ENCODE measurements at places on chromosomes 3 and 15.

DNA sequence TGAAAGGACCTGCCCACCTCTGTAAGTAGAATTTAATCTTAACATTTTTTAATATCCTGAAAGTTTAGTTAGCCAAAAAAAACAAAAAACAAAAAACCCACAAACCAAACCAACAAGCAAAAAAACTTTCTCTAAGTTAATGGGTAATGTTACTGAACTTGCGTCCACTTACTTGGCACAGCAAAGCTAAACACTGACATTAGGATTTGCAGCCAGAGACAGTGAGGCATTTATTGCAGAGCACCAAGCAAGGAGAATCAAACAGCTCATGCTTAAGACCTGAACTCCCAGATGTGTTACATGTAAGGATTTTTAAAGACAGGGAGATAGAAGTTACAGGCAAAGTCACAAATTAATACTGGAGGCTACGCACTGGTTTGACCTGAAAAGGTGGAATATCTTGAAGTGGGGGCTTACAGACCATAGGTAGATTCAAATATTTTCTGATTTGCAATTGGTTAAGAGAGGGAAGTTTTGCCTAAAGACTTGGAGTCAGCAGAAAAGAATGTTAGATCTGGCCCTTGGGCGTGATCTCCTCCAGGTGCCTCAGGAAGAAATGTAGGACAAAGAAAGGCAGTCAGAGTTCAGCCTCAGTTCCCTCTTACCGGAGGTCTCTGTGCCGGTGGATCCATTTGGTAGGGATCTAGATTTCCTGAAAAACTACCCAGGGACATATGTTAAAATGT, 205.0 kb downstream of the ADAMTSL3 start:
- no peak for DNase-seq

DNA sequence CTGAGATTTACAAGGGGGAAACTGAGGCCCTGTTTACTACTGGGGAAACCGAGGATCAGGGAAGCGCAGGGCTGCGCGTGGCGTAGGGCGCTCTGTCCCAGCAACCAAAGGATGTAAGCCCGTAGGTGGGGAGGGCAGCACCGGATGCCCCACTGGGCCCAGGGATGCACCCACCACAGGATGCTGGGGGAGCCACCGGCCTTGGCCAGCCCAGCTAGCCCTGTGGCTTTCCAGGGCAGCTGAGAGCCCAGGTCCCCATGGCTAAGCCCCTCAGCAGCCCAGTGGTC, 33.4 kb downstream of the RPN1 start:
- no peak for DNase-seq

DNA sequence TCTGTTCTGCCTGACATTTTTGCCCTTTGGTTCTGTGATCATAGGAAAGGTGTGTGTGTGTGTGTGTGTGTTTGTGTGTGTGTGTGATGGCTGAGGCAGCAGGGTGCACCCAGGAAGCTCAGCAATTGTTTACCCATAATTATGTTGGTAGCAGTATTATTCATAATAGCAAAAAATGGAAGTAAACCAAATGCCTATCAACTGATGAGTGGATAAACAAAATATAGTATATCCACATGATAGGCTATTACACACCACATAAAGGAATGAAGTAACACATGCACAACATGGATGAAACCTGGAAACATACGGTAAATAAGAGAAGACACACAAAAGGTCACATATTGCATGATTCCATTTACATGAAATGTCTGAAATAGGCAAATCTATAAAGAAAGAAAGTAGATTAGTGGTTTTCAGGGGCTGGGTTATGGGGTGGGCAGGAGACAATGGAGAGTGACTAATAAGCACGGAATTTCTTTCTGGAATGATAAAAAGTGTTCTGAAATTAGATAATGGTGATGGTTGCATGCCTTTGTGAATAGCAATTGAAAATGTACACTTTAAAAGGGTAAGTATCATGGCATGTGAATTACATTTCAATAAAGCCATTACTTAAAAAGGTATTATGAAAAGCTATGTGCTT, 167.2 kb downstream of the POLR2M start:
- no peak for DNase-seq

DNA sequence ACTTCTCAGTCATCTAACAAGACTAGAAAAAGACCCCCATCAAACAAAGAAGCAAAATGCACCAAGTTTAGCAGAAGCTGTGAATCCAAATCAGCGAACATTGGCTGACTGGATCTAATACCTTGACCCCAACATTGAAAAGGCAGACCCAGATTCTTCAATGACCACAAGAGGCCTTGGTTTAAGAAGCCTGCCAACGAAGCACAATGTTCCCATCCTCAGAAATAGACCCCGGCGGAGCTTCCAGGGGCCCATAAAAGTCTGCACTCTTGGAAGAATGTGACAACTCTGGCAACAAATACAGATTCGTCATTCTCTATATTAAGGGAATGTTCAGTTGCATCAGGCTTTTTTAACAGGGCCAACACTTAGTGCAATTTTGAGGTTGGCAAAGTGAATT, 112.8 kb upstream of the BCL6 start:
- no peak for DNase-seq

DNA sequence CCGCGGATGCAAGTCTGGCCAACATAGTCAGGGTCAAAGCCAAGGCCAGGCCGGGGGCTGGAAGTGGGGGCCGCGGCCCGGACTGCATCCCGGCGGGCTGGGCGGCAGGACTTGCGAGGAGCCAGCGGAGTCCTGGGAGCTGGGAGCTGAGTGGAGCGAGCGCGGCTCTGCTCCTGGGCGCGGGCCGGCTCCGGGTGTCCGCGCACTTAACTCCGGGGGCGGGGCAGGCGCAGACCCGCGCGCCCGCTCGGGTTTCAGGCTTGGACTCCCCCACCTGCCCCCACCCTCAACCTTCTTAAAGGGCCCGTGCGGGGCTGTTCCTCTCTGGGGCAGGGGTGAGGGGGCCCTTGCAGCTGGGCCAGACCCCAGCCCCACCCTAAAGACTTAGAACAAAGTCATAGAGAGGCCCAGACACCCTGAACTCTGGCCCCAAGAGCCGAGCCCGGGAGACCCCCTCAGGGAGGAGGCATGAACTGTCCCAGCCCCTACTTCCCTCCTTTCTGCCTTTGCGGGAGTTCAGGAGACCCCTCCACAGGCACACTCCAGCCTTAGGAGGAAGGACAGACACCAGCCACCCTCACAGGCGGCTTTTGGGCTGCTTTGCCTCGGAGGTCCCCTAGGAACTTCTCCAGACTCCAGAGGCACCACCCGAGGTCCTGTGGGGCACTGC, at the start of gene CSPG4:
Gene CSPG4, minus strand, starts transcription at position 181 of the 670 bp plus-strand sequence. Its CDS starts 93 bp downstream, at position 88.
- no peak for DNase-seq

- DNase-seq: no peak
Observed at GRCh38 chr15:79539401-79539800, 107.3 kb downstream of the MINAR1 start.

DNA sequence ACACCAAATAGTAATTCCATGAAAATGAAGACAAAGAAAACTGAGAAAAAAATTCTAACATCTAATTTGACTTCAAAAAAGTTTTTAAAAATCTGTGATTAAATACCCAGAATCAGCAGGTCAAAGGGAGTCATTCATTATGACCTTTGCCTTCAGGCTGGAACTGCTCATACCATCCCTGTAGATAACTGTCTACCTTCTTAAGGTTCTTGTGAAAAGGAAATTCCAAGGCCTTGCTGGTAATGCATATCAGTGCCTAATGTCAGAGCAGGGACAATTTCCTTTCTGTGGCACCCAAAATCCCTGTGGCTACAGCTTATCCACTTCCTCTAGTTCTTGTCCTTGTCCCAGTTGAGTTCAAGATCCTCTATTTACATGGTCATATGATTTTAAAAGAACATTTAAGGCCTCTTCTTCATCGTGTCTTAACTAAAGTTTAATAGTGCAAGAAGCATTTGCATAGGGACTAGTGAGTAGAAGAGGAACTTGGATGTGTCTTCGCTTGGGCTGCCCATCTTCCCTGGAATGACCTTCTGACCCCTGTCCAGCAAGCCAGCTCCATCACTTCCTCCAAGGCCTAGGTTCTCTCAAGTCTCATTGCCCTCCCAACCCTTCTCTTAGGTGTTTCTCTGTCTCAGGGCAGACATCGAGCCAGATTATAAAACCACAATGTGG, 8.7 kb upstream of the PLCL2 start:
- no peak for DNase-seq

GRCh38 chr15:69145694-69146492, 14.5 kb upstream of the GLCE start:
- DNase-seq: no peak

- no peak for DNase-seq
Observed at GRCh38 chr3:137259701-137260100, 301.9 kb downstream of the IL20RB start.

DNA sequence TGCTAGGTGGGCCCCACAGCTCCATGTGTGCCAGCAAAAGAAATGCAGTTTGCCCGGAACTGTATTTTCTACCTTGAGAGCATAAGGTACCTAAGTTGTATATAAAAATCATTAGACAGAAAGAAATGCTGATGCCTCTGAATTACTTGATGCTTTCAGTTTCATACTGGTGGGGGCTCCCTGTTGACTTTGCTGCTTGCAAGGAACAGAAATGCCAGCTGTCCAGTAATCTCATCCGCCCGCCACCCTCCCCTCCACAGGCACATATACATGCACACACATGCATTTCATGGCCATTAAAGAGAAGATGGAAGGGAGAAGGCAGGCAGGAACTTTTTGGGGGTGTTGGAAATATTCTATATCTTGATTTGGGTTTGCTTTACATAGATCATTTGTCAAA, 38.4 kb downstream of the LIMD1 start:
- no peak for DNase-seq

DNA sequence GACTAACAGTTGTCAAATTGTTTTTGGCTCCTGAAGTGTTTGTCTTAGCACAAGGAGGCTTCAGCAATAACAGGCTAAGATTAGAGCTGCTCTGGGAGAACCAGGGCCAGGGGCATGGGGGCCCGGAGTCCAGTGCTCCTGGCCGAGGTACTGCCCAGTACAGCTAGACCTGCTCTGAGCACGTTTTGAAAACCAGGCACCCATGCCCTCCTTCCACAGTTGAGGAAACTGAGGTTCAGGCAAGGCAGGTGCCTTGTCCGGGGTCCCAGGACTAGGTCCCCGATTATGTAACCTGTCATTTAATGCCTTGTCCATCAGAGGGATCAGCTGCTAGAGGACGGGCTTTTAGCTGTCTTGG, 19.2 kb downstream of the KBTBD13 start:
- no peak for DNase-seq

DNA sequence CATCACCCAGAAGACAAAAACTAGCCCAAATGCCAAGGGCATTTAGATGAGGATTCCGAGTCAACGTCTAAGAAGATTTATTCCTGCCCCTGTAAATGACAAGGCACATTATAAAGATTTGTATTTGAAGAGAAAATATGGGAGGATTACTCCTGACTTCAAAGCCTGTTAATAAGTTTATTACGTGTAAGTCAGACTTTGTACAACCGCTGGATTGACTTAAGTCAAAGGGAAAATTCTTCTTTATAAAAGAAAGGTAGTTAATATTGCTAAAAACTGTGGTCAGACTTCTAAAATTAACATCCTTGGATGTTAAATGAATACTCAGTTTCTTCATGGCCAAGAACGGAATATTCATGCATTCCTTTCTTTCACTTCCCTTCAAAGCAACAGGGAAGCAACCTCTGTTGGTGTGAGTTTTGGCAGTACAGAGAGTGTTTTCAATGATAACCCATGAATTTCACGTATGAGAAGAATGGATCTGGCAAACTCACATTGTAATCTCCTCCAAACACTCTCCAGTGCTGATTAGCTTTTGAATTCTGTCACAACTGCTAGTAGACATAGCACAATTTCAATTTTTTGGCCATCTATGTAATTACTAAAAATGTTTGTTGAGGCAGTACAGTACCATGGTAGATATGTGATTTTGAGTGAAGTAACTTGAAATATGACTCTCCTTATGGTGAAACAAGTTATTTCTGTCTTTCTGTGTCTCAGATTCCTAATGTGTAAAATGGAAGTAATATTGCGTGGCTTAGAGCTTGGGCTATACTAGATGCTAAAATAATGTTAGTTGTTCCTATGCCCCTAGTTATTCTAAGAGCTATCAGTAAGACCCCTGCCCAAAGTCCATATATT, 62.0 kb downstream of the PLD1 start:
- DNase-seq: no peak

GRCh38 chr3:15361494-15362214, 29.3 kb upstream of the SH3BP5 start:
- peak; percentile 38 for DNase-seq

- DNase-seq: no peak
Observed at GRCh38 chr15:100812802-100813201, 66.8 kb upstream of the ALDH1A3 start.

DNA sequence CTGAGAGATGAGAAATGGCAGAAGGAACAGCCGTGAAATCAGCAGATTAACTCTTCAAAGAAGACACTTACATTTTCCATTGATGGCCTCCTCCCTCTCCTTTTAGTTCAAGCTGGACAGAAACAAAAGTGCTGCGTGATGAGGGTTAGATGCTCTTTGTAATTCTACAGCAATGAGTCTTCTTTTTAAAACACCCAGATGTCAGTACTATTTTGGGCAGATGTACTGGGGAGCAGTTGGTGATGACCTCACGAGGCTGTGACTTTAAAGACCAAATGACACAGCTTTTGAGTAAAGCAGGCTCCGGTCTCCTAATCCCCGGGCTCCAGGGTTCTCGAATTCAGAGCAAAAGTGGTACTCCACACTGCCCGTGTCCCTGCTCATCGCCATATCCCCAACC, 198.2 kb downstream of the SLCO3A1 start:
- no peak for DNase-seq

DNA sequence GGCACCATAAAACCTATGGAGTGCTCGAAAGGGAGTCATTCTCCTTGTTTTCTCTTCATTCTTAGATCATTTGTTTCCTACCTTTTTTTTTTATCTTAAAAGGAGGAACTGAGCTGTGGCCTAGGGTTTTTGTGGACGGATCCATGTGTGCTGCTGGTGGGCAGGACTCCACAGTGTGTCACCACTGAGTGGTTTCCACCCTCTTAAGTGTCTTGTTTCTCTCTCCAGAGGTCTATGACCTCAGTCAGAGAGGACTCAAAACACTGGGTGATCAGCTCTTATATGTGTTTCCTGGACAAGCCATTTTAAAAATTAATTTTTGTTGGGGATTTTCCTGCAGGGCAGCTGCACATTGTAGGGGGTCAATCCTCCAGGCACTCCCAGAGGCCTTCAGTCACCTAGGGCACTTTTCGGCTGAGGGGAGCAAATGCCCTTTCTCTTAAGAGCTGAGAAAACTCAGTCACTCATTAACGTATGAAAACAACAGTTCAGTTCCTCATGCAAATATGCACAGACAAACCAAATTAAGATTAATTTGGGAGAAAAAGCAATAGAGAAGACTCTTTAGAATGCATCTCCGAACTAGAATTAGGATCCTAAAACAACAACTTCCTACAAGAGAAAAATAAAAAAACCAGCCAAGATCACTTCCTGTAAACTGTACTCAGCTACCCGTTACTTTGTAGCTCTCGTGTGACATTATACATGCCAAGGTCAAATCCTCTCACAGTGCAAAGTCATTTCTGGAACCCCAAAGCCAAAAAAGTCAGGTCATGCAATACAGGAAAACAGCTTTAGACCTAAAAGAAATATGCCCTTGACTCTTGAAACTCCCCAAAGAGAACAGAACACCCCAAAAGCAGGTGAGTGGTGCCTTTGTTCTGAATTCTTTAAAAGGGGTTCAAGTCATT, 27.6 kb upstream of the FAM3D start:
- no peak for DNase-seq

- no peak for DNase-seq
Observed at GRCh38 chr3:51966016-51966415, 1.2 kb downstream of the PCBP4 start.

GRCh38 chr3:159616234-159616825, 372.3 kb upstream of the IL12A start:
- DNase-seq: no peak

Data from stimulated activated CD4-positive, alpha-beta T cell treated with anti-CD3 and anti-CD28 coated beads, TNF-alpha, amount 100 ng/mL, for 24 hours (primary cell).